Stimulated activated effector memory CD8-positive, alpha-beta T cell treated with anti-CD3 and anti-CD28 coated beads, Interleukin-12 subunit alpha, Interleukin-12 subunit beta, amount 100 ng/mL, for 72 hours (primary cell): ENCODE measurements at places on chromosomes 13 and 19.

DNA sequence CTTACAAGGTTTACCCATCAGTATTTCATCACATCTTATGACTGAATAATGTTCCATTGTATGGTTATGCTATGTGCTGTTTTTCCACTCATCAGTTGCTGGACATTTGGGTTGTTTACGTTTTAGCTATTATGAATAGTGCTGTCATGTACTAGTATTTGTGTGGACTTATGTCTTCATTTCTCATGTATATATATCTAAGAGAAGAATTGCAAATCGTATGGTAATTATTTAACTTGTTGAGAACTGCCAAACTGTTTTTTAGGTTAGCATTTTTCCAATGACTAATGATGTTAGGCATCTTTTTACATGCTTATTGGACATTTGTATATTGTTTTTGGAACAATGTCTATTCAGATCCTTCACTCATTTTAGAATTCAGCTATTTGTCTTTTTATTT lies 368.3 kb downstream of the LMO7 start:
- DNase-seq: no peak

DNA sequence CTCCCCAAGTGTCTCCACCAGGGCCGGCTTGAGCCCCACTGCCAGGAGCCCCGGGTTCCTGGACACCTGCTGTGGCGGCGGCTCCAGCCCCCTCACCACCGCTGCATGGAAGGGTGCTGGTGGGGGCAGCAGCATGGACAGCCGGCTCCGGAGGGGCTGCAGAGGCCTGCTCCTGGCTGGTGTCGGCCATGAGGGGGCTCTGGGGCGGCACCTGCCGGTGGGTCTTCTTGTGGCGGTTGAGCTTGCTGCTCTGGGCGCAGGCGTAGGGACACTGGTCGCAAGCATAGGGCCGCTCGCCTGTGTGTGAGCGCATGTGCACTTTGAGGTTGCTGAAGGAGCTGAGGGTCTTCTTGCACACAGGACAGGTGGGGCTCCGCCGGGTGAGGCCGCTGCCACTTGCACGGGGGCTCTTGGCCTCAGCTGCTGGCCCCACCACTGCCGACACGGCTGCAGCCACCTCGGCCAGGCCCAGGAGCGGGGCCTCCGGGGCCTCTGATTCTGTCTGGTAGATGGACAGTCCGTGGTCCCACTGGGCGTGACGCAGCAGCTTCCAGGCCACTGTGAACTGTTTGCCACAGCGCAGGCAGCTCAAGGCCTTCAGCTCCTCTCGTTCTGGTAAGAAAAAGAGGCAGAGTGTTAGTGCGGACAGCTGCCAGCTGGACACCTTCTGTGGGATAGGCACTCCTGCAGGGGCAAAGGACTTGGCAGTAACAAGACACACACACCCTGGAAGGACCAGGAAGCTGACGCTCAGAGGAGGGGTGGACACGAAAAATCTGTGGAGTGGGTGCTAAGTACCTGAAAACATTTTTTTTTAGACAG lies 4.1 kb downstream of the ZNF296 start:
- DNase-seq: no peak

- DNase-seq: no peak
Measured at GRCh38 chr19:32022044-32022640, 323.3 kb upstream of the ZNF507 start.

DNA sequence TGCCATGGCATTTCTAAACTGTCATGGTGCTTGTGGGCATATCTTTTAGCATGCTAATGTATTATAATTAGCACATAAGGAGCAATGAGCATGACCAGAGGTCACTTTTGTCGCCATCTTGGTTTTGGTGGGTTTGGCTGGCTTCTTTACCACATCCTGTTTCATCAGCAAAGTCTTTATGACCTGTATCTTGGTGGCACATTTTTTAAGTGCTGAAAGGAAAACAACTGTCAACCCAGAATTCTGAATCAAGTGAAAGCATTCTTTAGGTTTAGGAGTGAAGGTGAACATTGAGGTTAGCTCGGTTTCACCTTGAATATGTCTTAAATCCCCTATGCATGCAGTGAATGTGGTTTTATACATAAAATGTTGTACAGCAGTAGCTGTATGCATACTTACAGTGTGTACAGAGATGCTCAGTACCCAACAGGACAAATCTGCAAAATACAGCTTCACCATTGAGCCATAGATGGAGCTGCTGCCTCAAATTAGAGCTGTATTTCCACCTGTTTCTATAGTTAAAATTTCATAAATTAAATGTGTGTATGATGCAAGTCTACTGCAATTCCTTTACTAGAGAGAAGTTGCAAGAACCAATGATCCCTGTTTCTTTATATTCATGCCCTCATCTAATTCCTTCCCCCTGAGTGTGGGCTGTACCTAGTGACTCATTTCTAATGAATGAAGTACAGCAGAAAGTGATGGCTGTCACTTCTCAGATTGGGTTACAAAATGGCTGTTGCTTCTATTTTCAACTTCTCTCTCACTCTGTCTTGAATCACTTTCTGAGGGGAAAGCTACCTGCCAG lies 25.2 kb upstream of the IGSF23 start:
- DNase-seq: no peak

DNA sequence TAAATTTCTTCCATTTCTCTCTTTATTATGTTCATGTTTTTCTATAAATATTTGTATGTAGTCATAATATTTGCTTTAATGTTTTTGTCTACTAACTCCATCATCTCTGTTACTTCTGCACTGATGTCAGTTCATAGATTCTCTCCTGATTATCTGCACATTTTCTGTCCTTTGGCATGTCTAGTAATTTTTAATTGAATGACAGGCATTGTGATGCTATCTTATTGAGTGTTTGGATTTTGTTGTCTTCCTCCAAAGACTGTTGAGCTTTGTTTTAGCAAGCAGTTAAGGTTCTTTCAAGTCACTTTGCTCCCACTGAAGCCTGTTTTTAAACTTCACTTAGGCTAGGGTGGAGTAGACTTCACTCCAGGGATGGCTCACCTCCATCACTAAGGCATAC lies 276.8 kb downstream of the DLEU7 start:
- no peak for DNase-seq

DNA sequence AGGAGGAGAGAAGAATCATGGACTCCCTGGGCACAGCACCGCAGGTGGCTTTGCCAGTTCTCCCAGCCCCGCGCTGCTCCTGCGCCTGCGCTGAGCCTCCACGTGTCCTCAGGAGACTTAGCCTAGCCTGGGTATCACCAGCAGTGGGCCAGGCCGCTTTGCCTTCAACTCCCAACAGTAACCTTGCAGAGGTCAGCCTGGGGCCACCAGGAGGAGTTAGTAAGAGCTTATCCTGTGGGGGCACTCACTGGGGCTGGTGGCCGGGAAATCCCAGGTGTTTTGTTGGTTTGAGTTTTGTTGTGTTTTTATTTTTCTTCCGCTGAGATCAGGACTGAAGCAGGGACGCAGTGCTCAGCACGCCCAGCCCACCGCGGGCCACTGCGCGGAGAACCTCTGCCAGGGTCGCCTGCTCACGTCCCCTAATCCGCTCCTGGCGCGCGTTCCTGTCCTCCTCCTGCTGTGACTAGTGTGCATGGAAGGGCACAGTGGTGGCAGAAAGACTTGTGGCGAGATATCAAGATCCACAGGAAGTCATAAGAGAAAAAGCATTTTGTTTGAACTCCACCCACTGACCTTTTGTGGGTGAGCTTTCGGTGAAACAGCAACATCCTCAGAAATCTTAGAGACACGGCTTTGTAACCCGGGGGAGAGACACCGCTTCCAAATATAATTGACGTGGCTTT lies 207.4 kb upstream of the RFC3 start:
- DNase-seq: peak; percentile 30

GRCh38 chr13:54750521-54750920 lies 1721.9 kb downstream of the OLFM4 start:
- no peak for DNase-seq

DNA sequence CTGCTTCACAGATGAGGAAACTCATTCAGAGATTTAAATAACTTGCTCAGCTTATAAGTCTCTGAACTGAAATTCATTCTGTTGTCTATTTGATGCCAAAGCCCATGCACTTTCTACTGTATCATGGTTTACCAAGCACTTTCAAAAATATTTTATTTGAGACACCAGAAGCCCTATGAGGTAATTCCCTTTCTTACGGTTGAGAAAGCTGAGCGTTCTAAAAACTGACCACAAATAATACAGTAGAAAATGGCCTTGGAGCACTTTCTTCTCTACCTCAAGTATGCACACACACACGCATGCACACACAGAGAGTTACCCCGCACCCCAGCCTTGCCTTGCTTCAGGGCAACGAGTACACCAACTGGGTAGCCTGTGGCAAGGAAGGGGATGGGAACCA lies 228.5 kb downstream of the RFC3 start:
- DNase-seq: no peak

- no peak for DNase-seq
Measured at GRCh38 chr13:75258159-75258782, 223.7 kb downstream of the TBC1D4 start.

DNA sequence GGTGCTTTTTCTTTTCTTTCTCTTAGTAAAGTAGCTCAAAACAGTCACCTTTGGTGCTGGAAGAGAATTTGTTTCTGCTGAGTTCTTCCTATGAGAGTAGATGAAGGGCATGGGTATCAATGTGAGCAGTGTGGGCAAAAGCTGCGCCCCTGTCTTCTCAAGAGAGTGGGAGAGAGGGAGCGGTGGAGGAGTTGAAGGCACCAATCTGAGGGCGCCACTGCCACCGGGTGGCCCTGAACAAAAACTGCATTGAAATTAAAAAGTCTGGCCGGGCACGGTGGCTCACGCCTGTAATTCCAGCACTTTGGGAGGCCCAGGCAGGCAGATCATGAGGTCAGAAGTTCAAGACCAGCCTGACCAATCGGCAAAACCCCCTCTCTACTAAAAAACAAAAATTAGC lies 28.7 kb upstream of the EPHX3 start:
- no peak for DNase-seq
